ENCODE measurements at places on chromosomes 1 and 21.

DNA sequence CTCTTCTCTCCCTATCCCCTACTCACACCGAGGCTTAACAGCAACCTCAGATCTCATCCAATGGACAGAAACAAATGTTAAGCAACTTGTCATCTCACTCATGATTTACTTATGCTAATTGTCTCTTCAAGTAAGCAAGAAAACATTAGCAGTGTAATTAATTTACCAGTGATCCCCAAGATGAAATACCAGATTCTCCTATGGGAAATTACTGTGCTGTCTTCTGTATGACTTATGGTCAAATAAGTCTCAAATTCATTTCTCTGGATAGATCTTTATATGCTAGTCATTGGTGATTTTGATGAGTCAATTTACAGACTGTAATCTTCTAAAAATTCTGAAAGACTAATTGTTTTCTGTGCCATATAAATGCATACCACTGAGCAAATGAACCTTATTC lies 32.9 kb upstream of the L1TD1 start:
- no peak for DNase-seq

GRCh38 chr1:160099716-160100375 lies 1.4 kb upstream of the IGSF8 start:
- DNase-seq, result no peak

DNA sequence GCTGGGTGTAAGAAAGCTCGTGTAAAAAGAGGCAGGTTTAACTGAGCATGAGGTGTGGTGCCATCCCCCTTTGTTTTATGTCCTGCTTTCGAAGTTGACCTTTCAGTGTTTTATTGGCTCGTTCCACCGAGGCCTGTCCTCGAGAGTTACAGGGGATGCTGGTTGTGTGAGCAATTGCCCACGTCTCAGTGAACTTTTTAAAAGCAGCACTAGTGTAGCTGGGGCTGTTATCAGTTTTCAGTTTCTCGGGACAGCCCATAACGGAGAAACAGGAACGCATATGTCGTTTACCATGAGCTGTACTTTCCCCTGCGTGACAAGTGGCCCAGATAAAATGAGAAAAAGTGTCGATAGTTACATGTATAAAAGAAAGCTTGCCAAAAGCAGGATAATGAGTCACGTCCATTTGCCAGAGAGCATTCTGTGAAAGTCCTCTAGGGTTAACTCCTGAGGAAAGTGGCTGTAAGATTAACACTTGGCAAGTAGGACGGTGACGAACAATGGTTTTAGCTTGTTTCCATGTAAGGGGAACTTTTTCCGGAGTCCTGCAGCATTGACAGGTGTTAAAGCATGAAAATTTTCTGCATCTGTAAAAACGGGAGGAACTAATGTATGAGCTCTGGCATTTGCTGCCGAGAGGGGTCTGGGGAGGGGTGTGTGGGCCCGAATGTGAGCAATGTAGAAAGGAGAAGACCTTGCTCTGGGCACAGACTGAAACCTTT lies 7.8 kb upstream of the LRRC47 start:
- DNase-seq, result no peak

DNA sequence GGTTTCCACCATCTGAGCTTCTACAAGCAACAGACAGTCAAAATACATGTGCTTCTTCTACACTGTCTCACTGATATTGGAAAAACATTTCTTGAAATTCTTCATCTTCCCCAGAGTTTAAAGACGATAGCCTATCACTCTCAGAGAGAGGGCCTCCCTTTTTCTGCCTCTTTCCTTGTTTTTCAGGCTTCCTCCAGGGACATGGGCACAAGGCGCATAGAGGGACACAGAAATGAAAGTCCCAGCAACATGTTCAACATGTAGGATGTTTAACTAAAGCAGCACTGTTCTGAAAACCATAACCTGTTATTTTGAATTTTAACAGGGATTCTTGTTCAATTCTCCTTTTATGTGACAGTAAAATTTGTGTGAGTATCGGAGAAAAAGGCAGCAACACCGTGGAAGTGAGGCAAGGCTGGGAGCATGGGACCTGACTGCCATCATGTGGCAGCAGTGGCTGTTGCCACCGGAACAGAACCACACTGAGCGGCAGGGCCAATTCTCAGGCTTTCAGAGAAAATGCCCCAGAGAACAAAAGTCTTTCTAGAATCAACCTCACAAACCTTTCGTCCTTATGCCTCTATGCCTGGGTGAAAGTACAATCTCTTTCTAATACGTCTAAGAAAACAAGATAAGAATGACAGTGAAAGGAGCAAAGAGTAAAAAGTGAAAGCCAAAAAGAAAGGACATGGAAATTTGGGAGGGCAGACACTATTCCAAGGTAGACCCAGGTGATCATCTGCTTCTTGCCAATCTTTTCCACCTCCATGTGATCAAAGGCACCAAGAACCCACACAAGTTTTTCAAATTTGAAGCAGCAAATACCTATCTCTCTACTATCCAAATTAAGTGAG lies 54.5 kb downstream of the PCNX2 start:
- no peak for DNase-seq

DNA sequence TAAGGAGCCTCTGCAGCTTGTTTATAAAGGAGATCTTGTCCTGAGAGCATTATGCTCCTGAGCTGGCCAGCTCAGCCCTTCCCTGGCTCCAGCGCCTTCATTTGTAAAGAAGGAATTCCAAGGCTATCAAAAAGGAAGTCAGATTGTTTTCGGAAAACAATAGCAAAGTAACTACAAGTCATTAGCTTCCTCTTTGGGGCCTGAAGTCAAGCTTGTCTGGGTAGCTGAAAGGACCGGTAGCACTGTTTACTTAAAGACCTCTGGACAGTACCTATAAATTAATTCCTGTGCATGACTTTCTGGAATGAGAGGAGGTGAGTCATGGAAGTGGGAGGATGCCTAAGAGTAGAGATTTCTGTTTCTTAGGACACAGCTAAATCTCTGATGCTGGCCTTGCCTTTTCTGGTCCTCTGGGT lies 20.7 kb upstream of the GJA5 start:
- DNase-seq, result no peak

- DNase-seq, result no peak
These were observed 4.2 kb upstream of the FAM131C start for GRCh38 chr1:16077406-16078245.

DNA sequence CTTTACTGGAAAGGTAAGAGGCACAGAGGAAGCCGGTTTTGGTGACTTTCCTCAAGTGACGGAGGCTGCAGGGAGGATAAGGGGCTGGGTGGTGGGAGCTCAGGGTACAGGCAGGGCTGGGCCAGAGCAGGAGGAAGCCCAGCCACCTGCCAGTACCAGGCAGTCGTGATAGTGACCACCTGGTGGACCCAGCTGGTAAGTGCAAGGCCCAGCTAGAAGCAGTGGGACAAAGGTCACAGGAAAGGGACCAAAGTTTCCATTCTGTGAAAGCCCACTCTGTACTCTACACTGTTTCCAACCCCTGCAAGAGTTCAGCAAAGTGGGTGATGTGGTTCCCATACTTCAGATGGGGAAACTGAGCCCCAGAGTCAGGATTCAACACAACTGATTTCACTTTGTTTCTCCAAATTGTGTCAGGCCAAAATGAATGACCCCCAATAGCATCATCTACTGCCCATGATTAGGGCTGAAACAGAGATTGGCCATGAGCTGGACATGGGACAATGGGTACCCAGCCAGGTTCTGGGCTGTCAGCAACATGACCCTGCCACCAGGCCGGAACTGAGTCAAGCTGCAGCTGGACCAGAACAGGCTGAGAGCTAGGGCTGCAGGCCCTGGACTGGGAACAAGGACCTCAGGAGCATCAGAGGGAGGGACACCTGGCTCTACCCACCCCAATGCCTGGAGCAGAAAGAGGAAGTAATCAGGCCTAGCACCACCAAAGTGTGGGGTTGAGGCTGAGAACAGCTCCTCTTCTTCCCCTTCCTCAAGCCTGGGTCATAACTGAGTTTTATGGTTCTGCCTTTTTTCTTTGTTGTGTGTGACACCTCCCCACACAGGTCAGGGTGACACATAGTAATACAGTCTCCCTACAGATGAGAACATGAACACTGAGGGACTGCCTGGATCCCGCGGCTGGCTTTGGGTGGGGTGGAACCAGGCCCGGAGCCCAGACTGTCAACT lies 50.2 kb downstream of the KCNN3 start:
- DNase-seq, result no peak

DNA sequence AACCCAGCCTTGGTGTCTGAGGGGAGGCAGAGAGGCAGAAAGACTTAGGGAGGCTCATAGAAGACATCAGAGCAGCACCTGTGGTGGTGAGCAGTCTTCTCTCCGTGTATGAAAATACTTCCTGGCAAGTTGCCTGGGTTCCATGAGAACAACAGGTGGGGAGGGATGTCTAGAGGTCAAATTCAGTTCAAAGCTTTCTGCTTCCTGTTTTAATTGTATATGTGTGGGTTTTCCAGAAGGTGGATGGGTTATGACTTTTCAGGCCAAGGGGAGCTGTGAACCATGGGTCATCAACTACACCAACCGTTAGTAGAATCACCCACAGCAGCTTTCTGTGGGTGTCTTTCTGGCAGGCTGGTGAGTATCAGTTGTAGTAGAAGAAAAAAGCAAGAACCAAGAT lies 4.1 kb upstream of the FCRL2 start:
- no peak for DNase-seq

- no peak for DNase-seq
These were observed 126.0 kb upstream of the NRIP1 start for GRCh38 chr21:15190837-15191236.

GRCh38 chr1:245154429-245155271 lies at the start of gene KIF26B:
Gene KIF26B (plus strand): TSS chr1:245154985. CDS start chr1:245155425, 440 bp downstream.
- DNase-seq, result no peak

GRCh38 chr1:58627221-58627620 lies 50.2 kb upstream of the TACSTD2 start:
- no peak for DNase-seq

DNA sequence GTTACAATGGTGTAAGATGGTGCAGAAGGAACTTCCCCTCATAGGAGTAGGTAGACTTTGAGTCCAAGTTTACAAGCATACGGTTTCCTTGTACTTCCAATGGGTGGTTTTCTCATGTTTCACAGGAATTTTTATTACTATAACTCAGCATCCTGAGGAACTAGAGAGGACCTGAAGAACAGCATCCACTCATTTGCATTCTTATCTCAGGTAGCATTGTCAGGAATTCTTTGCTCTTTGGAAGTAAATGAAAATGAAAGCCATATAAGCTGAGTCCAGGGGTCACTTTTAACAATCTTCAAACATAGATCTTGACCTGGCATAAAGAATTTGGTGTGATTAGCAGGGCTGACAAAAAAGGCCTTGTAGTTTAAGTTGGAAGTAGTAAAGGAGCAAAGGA lies 34.4 kb downstream of the CLCA4 start:
- DNase-seq, result no peak

GRCh38 chr1:47361380-47361779 lies 27.8 kb downstream of the CMPK1 start:
- no peak for DNase-seq

DNA sequence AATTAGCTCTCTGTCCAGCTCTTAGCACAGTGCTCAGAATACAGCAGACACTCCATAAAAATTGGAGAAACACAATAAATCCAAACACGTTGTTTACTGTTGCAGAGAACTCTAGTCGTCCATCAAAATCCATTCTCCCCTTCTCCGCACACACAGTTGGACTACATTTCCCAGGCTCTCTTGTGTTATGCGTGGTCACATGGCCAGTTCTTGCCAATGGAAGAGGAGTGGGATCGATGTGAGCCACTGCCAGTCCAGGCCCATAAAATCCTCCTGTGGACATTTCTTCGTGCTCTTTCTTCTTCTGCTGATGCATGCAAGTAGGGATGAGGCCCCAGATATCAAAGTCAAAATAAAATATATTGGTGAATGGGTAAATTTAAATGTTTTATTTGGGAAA lies 114.3 kb upstream of the FMN2 start:
- DNase-seq, result no peak

DNA sequence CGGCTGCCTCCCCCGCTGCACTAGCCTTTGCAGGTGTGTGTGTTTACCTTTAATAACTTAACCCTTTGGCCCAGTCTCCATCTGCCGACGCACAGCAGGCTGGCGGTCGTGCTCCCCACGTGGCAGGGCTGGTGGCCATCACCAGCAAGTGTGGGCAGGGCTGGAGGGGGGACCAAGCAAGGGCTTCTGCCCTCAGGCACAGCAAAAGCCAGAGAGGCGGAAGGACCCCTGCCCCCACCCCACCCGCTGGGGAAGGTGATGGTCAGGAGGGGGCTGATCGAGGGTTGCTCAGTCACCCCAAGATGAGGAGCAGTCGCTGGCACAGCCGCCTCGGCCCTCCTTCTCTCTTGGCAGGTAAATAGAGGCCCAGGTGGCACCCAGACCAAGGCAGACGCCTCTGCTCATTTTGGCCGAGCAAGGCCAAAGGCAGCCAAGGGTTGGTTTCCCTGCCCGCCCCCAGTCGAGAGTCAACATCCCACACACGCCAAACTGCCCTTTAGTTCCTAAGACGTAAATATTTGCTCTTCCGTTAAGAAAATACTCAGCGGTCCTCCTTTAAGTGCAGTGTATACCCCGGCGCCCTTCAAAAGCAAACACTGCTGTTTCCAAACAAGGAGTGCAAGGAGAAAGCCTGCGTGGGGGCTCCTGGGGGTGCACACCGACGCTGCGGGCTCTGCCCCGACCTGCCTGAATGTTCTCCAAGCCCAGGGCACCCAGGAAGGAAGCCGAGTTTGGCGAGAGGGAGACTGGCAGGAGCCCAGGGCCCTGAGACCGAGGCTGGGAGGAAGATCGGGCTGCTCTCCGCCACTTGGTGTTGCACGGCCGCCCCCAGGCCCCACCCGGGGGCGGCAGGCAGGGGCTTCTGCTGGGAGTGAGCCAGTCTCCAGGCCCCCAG lies 82.7 kb downstream of the SIK1 start:
- DNase-seq, result no peak

GRCh38 chr1:183575606-183576005 lies 14.7 kb downstream of the NCF2 start:
- DNase-seq, result no peak

DNA sequence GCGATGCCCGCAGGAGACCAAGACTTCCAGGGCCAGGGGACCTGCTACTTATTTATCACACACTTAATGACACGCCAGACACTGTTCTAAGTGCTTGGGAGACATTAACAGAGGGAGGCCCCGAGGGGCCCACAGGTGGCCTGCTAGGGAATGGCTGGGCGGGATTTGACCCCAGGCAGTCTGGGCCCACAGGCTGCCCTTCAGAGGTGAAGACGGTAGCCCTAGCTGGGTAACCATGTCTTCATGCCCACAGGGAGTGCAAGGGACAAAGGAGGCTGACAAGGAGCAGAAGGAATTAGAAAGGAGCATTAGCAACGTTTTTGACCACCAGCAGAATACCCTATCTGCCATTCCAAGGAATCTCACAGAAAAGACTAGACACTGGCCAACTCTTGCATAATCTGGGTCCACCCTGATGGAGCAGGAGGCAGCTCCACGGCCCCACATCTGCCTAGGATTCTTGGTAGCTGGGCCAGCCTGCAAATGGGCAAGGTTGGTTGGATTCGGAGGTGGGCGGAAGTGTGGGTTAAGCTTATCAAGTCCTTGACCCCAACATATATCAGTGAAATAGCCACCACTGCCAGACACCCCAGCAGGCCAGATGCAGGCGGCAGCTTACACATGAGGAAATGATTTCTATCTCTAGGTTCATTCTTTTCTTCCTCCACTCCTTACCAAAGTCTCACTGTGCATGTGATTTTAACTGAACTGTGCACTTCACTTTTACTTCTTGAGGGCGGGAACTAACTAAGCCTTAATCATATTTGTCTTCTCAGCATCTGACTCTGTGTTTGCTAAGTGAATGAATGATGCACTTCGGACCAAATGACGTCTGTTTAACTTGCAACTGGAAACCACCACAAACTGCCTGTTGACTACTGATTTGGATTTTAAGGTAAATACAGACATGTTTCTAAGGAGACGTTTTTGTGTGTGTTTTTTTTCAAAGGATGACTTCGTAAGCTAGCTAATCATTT lies 3.4 kb upstream of the ETS2 start:
- DNase-seq, result no peak

- DNase-seq, result no peak
These were observed 50.4 kb upstream of the EPHA8 start for GRCh38 chr1:22512873-22513272.
